ENCODE measurements at places on chromosomes 7 and 10. TPM values are rescaled to one million over a fixed set of nuclear protein-coding genes. Genes with fewer than 3 reads are reported as not detected.

The BTBD16 gene
- total RNA-seq = not detected

GRCh38 chr7:73718905-73719805 lies at the start of gene STX1A:
Gene STX1A, minus strand, starts transcription at chr7:73719669. Its CDS starts 38 bp downstream, at chr7:73719631.
- DNase-seq = peak; percentile 99

The LRRC27 gene
- 13.4 TPM for total RNA-seq

The LAMB1 gene
- total RNA-seq = 410 TPM

- peak; percentile 90 for DNase-seq
These were observed 647 bp downstream of the ECHS1 start for GRCh38 chr10:133372507-133372906.

The NFE2L3 gene
- 0.59 TPM for total RNA-seq

DNA sequence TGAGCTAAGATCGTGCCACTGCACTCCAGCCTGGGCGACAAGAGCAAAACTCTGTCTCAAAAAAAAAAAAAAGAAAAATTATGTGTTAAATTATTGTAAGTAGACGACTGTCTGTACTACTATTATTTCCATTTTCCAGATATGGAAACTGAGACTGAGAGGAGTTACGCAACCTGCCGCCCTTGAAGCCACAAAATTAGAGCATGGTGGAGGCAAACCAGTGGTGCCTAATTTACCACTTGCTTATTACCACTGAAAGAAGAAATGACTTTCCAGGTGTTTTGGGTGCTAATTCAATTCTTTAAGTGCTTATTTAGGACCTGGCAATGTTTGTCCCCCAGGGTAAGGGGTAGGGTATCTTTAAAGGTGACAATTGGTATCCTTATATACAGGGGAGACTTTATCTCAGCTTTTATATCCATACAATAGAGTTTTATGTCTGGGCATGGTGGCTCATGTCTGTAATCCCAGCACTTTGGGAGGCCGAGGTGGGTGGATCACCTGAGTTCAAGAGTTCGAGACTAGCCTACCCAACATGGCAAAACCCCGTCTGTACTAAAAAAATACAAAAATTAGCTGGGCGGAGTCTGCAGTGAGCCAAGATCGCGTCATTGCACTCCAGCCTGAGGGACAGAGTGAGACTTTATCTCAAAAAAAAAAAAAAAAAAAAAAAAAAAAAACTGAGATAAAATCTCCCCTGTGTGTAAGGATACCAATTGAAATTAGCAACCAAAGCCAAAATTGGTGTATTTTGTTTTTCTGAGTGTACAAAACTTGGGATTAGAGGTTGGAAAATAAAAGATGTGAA lies 16.6 kb upstream of the CAMK1D start:
- no peak for DNase-seq

DNA sequence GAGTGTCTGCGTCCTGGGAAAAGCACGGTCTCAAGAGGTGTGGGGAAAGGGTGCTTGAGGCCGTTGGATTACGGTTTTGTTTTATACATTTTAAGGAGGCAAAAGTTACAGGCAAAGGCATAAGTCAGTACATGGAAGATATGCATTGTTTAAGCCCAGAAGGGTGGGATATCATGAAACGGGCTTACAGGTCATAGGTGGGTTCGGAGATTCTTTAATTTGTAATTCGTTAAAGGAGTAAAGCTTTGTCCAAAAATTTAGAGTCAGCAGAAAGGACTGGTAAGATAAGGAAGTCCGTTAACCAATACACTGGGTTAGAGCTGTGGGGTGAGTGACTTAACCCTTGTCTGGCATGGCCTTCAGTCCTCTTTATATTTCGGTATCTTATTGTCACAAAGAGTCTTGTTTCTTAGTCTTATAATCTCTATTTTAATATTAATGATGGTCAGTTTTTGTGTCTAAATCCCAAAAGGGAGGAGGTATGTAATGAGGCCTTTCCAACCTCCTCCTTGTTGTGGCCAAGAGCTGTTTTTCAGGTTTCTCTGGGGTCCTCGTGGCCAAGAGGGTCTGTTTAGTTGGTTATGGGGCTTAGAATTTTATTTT lies 12.7 kb downstream of the TSPAN14 start:
- DNase-seq = peak; percentile 30

The C1QL3 gene
- total RNA-seq = not detected

DNA sequence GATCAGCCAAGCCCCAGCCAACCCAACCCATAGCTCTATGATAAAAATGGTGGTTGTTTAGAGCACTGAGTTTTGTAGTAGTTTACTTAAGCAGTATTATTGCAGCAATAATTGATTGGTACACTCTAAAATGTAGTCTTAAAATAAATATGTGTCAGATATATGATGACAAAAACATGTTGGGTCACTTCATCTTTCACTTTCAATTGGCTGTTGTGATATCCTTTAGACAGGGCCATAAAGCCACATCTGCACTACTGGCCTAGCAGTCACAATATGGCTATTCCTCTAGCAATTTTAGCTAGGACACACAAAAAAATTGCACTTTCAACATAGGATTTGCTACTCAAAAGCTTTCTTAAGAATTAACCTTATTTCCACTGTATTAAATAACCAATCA lies 5.9 kb upstream of the CAV1 start:
- DNase-seq = no peak

The RAMP3 gene
- not detected for total RNA-seq

The ANXA11 gene
- total RNA-seq = 112 TPM

The ADRA2A gene
- total RNA-seq = 0.29 TPM

The SPOCK2 gene
- total RNA-seq = 0.36 TPM

DNA sequence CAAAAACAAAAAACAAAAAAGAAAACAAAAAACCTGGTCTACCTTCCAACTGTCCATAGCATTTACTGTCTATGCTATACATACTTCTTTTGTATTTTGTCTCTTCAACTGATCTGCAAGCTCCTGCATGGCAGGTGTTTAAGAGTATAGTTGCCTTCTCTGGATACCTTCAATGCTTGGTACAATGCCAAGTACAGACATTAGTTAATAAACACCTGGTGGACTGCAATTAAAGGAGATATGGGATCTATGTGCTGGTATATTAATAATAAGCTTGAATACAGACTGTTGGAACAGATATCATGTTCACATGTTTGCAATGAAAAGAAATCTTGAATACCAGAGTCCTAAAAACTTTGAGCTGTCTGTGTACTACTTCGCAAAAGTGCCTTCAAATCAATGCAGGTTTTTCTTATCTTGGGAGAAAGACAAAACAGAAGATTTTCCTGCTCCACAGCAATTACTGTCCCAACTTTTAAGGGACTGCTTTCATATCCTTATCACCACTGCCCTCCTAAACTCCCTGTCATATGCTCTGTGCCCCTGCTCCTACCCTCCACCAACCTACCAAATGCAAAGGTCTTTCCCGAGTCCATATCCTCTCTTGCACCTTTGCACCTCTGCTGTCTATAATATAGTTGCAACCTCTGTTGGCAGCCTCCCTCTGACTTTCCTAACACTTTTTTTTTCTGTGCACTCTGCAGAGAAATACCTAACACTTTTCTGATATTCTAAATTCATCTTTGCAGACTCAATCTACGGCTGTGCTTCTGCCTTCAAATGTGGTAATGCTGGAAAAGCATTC lies 85.1 kb downstream of the DNMBP start:
- DNase-seq = no peak

DNA sequence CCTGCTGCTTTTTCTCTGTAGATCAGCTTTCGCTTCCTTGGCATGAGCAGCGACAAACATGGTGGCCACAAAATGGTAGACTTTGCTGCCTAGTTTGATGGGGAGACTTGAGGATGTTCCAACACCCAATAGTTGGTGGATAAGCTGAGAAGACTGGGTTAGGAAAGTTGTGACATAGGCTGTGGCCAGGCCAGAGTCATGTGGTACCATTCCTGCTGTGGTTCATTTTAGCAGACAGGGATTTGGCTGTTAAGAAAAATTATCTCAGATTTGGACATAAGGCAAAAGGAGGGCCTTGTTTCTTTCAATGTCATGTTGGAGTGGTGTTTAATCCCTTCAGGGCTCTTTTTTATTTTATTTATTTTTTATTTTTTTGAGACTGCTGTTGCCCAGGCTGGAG lies 26.6 kb upstream of the FAM180A start:
- DNase-seq = no peak

DNA sequence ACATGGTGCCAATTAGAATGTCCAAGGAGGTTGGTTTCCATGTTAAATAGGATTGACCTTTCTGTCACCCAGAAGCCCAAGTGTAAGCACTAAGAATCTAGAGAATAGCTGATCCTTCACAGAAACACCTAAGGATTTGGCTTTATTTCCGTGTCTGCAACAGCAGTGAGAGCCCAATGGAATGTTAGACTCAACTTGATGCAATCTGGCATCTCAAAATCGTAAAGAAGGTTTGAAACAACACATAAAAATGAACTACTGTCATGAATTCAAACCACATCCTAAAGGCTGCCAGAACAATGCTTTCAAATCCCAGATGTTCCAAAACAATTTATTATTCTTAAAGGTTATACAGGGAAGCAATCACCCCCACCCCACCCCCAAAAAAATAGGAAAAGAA lies 18.6 kb downstream of the PPP1R3C start:
- DNase-seq = no peak

Measured in osteoblast (primary cell).